ENCODE measurements at places on chromosomes 4 and X.

- peak; percentile 82 for DNase-seq
Measured at GRCh38 chrX:150364347-150365050, 1.4 kb downstream of the MAMLD1 start.

DNA sequence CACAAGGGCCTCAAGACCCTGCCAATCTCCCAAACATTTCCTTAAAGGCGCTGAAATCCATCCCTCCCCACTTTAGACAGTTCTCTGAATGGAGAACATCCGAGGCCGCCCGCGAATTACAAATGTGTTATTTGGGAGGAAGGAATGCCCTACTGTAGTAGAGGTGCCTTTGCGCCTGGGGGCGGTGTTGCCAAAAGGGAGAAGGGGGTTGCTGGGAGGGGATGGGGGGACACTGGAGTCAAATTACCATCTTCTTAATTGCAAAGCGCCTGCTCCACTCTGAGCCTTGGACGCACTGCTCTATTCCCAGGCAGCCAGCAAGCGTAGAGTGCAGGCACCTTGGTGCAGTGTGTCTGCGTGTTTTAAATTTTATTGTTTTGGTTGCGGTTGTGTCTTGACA lies 2.7 kb downstream of the TMEM255A start:
- DNase-seq = no peak

DNA sequence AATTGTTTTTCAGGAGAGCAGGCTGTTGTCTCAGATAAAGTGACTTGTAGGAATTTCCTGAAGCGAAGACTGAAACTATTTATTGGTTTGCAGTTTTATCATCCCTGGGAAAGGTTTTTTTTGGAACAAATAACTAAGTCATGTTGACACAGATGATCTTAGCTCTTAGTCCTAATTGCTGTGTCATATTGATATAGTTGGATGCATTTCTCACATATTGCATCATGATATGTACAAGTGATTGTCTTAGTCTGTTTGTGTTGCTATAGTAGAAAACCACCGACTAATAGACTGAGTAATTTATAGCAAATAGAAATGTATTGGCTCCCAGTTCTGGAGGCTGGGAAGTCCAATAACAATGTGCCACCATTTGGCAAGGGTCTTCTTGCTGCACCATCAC lies 397.5 kb upstream of the PPP1R2C start:
- no peak for DNase-seq

DNA sequence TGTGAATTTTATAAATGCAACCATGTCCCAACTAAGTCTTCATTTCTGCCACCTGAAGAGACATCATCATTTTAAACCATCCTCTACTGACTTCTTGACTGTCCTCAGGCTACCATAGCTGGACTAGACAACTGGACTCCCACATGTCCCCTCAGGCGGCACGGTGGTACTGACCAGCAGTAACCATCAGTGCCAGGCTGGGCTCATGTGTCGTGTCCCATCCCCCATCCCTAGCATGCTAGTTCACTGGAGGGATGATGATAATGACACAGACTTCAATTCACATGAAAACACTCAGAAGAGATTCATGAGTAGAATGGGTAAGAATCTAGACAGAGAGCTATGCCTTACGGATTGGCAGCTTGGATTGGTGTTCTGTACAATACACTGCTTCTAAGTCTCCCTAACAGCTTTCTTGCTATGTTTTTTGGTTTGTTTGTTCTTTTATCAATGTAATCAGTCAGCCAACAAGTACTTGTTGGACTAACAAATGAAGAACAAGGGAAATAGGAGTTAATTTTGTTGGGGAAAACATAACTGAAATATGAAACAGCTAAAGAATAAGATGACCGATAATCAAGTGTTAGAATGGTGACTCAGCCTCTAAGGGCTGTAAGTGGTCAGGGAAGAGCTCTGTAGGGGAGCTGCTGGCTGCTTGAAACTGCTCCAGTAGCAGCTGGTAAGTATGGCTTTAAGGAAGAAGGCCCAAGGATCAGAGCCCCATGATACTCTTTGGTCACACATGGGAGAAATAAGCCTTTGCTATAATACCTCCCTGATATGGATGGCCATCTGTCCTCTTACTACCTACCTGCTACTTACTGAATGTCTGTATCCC lies 10.3 kb downstream of the ZDHHC9 start:
- DNase-seq = no peak

- DNase-seq = no peak
Measured at GRCh38 chr4:159206427-159206871, 103.6 kb downstream of the RAPGEF2 start.

DNA sequence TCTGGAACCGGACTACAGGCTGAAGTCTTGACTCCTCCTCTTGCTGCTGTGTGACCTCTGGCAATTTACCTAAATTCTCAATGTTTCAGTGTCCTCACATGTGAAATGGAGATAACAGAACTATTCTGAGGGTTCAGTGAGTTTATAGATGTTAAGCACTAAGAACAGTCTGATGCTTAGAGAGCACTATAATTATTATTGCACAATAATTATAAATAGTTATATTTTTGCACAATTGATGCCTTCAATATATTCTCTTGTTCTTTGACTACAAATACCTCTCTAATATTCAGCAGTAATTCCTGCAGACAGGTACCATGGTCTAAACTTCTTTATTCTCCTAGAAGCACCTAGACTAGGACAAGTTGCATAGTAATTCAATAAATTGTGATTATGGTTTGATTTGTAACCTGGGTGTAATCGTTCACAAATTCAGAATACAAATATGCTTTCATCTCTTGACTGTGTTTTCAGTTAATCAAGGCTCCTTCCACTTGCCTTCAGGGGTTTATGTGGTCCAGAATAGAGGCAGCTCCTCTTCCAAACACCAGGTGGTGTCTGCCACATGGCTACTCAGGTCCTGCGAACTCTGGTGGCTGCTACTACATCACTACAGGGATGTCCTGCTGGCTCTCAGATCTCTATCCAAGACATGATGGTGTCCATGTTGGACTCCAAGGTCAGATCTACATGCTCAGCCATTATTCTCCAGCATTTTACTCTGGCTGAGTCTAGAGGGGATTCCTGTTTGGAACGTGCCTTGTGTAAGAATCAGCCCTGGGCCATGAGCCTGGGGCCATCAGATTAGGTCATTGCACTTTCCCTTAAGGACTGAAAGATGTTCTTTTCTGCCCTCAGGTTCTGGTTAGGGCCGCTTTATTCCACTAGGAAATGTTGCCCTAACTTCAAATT lies 103.4 kb downstream of the QRFPR start:
- DNase-seq = no peak

DNA sequence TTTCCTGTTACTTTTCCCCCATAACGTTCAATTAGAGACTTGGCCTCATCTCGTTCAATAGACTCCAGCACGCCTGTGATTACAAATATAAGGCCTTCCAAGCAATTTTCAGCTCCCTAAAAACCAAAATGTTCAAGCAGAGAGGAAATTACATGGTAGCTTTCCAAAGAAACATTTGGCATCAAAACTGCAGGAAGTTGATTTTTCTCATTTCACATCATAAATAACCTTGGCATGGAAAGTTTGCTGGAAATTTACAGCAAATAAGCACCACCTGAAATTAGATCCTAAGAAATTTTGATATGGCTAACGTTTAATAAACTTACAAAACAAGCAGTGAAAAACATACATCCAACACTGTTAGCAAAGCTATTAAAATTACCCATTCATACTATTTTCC lies 53.3 kb downstream of the RFC1 start:
- no peak for DNase-seq

DNA sequence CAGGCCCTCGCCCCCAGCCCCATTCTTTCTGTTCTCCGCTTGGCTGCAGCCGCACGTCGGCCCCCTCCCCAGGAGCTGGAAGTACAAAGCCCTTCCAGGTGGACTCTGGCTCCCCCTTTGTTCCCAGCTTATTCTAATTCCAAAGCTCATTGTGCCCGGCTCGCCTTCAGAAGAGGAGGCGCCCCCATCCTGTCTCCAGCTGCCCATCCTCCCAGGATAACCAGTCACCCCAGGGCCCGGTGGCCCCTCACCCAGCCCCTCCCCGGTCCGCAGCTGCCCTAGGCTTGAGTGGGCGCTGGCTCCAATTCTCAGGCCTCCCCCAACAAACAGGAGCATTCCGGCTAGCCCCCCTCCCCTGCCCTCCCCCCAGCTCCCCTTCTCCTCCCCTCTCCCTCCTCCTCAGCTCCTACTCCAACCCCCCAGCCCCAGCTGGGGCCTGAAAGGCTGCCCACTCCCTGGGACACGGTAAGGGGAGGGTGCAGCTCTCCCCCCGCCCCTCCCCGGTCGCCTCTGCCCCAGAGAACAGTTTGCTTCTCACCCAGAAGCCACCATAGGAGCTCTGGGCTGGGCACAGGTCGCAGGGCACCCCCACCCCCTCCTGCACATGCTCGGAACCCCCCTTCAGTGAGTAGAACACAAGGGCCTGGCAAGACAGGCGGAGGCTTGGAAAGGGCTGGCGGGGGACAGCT lies 3.1 kb upstream of the SLC6A8 start:
- peak; percentile 40 for DNase-seq

GRCh38 chr4:152961014-152961772 lies 25.1 kb downstream of the FHDC1 start:
- DNase-seq = no peak

DNA sequence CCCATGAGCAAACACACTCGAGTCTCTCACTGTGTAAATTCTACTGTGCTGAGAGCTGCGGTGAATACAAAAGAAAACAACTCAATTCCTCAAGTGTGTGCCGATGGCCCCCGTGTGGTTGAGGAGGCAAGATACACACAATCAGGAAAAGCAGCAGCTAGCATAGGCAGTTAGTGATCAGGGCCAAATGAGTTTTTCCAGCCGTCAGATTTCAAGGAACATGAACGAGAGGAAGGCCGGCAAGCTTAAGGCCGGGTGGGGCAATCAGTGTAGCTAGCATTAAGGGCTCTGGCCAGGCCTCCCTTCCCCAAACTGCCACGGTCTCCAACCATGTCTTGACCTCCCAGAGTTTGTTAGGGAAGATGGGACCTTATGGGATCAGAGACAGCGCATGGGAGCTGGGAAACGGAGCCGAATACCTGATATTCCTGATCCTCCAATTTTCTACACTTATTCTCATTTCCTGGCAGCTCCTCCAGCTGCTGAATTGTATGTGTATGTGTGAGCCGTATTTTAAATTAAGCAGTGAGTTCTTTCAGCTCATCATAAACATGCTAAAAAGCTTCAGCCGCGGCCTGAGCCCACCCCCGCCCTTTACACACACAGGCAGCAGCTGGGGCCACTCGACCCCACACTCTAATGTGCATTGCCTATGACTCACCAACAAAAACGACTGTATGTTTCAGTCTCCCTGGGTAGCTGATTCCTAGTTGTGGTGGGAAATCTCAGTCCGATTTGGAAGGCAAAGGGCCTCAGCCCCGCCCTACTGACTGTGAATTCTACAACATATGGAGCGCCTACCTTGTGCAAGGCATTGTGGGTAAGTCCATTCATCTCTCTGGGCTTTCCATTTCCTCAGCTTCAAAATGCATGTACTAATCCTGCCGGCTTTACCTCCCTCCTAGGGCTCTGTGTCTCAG lies 59.9 kb downstream of the RTL9 start:
- no peak for DNase-seq

DNA sequence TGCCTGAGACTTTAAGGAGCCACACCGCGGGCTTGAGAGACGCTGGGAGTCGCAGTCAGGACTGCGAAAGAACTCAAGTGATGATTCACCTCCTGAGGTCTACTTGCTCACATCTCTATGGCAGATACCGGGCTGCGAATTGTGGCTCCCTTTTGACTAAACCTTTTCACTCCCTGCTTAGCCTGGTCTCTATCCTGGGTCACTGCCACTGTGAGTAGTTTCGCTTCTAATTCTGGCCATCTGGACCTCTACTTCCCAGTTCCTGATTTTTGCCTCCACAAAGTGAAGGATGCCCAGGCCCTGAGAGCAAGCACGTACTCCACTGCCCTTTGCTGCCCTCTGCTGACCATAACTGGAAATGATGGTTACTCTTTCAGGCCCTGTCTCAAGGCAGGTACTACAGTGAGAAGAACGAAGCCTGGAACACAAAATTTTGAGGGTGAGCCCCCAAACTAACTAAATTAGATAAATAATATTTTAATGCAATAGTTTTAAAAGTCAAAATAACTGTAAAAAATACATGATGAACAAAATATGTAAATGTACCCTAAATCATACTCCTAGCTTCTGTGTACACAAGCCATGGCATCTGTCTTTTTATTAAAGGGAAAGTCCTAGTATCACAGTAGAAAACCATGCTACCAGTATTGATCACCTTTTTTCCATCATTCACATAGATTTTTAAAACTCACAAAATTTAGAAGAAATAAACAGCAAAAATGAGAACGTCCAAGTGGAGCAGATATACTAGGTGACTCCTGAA lies 16.7 kb downstream of the MAD2L1 start:
- DNase-seq = peak; percentile 73

DNA sequence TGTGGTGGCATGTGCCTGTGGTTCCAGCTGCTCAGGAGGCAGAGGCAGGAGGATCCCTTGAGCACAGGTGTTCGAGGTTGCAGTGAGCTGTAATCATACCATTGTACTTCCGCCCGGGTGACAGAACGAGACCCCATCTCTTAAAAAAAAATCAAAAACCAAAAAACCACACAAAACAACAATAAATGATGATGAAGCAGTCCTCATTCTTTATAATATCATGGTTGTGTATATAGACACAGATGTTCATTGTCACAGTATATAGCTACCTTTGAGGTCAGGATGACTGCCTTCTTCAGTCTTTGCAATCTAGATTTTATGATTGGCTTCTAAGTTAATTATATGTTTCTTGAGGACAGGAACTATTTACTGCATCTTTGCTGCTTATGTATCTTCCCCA lies 37.0 kb downstream of the ZFX start:
- DNase-seq = no peak

GRCh38 chrX:7156879-7157278 lies 8.9 kb upstream of the PUDP start:
- DNase-seq = no peak

GRCh38 chrX:40544343-40545266 lies 36.2 kb upstream of the ATP6AP2 start:
- DNase-seq = no peak

GRCh38 chr4:150119492-150119891 lies 41.2 kb downstream of the DCLK2 start:
- no peak for DNase-seq

DNA sequence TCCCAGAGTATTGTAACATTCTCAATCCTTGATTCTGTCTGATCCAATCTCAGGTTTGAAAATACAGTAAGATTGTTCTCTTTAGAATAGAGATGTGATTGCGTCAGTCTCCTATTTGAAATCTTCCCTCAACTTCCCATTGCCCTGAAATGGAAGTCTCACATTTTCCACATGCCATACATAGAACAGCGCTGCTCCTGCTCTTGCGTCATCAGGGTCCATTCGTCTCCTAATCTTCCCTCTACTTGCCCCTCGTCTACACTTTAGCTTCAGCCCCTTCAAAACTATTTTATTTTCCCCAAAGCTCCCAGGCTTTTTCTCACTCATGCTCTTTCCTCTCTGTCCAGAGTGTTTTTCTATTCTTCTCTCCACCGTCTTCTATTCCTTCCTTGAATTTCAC lies 301.7 kb upstream of the MAGEB2 start:
- DNase-seq = no peak

GRCh38 chr4:71494539-71494938 lies 155.7 kb downstream of the SLC4A4 start:
- DNase-seq = no peak

Measured in spleen (tissue), 13 donors.